ENCODE measurements at places on chromosomes 3 and 15.
A peak's percentile ranks its signal among the peaks of the same experiment; 100 is the strongest.

DNA sequence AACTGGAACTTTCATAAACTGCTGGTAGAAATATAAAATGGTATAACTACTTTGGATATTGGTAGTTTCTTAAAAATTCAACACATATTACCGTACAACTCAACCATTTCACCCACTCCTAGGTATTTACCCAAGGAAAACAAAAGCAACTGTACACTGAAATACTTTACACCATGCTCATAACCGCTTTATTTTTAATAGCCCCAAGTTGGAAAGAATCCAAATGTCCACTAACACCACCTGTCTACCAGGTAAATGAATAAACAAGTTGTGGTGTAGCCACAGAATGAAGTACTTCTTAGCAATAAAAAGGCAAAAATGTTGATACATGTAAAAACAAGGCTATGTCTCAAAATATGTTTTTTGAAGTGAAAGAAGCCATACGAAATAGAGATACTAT lies 215.9 kb upstream of the PEX5L start:
- DNase-seq = no peak

GRCh38 chr3:129606636-129607390 lies at the start of gene PLXND1:
PLXND1 (minus strand) TSS chr3:129606676; CDS start chr3:129606639, 37 bp downstream.
- DNase-seq = peak; percentile 80

DNA sequence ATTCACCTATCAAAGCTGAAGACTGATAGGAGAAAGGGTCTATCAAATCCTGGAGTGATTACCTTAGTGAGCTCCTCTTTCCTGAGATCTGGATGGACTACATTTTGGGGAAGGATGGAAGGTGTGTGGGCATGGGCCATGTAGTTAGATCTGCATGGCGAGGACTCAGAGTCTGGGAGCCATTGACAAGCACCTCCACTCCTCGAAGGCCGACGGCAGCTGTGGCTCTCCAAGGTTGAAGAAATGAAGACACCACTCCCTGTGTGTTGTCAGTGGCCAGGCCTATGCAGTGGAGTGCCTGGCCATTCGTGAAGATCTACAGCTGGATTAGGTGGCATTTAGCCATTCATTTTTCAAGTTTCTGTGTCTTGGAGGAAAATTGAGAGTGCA lies 509.2 kb downstream of the GABRG3 start:
- no peak for DNase-seq

DNA sequence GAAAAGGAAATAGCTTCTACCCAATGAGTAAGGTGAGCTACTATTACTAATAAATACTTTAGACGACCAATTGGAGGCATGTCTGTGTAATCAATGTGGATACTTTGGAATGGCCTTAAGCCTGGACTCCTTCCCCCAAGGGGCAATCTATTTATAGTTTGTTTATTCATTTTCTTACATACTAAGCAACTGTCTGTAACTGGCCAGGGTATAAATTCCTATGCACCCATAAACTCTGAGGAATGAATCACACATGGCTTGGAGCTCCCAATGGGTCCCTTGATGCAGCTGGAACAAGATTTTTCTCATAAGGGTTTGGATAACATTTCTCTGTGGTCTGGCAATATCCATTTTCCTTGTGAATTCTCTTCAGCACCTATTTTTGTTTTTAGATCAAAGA lies 506.8 kb downstream of the EDEM1 start:
- DNase-seq = no peak

- DNase-seq = no peak
These were observed 836.1 kb upstream of the CFAP20DC start for GRCh38 chr3:59885899-59886400.

DNA sequence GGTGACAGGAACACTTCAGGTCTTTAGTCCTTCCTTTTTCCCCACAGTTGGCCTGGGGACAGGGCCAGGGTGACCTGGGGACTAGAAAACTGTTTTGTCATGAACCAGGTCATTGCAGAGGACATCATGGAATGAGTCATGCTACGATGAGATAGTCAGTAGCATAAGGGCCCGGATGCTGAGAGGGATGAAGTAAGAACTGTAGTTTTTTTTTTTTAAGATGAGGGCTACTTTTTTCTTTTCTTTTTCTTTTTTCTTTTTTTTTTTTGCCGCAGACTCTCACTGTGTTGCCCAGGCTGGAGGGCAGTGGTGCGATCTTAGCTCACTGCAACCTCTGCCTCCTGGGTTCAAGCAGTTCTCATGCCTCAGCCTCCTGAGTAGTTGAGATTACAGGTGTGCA lies 8.0 kb downstream of the MAP2K5 start:
- DNase-seq = no peak

DNA sequence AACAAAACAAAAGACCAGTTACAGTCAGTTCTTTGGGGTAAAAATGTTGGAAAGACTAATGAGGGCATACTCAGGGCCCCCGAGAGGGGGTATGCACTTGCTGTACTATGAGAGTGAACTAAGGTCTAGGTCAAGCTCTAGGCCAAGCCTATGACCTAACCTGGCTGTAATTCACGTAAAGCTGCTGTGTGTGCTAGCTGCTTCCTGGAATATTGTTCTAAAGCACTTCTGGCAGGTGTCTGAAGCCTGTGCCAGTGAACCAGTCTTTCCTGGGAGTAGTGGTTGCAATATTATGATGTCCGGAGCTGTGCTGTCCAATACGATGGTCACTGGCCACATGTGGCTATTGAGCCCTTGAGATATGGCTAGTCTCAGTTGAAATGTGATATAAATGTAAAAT lies 13.1 kb upstream of the CX3CR1 start:
- no peak for DNase-seq

DNA sequence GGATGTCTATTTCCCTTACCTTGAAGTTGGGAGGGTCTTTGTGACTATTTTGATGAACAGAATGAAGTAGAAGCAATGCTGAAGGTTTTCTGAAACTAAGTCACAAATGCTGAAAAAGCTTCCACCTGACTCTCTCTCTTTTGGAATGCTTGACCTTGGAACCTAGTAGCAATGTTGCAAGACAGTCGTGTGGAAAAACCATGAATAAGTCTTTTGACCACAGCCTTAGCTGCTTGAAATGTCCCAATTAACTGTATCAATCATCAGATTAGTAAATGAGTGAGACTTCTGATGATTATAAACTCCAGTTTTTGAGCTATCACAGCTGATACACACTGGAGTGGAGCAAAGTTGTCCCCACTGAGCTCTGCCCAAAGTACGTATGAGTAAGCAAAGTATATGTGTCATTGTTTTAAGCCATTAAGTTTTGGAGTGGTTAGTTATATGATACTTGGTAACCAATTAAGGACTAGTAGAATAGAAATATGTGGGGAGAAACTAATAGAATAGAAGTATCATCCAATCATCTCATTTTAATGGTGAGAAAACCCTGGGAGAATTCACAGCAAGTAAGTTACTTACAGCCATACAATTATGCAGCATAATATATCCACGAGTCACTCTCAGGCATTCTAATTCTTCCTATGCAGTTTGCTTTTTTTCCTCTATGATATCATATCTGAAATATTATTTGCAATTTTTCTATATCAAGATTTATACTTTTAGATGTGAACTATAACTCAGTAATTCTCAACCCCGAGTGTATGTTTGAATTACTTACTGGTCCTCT lies 1010.6 kb downstream of the ROBO2 start:
- no peak for DNase-seq

DNA sequence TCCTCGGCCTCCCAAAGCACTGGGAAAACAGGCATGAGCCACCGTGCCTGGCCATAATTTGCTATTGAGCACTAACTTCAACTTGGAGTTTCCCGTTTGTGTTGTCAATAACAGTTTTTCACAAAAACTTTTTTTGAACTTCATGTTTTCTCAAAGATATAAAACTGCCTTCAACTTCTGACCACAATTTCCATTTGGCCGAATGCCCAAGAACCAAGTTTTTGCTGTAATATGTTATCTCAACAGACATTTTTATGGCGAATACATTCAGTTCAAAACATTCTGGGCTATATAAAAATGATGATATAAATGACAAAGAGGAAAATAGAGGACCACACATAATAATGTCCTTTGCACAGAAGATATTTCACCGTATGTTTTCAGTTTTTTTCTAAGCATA lies 56.4 kb downstream of the NEDD4 start:
- DNase-seq = no peak

GRCh38 chr3:140081887-140082286 lies 146.9 kb downstream of the CLSTN2 start:
- DNase-seq = no peak

GRCh38 chr15:68175526-68175925 lies 29.6 kb downstream of the CALML4 start:
- DNase-seq = no peak

DNA sequence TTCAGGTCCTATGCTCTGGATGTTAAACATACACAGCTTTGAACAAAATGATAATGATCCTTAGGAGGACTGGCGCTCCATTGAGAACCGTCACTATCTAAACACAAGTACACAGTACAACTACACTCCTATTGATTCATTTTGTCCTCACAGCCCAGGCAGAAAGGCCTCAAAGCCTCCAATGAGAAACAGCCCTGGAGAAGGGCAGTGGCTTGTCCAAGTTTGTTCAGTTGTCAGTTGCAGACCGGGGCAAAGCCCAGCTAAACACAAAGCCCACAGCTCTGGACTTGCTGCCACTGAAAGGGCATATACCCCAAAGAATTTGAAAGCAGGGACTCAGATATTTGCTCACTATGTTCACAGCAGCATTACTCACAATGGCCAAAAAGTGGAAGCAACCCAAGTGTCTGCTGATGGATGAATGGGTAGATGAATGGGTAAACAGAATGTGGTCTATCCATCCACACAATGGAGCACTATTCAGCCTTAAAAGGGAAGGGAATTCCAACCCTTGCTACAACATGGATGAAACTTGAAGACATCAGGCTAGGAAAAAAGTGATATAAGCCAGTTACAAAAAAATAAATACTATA lies 34.7 kb downstream of the NUP210 start:
- no peak for DNase-seq

DNA sequence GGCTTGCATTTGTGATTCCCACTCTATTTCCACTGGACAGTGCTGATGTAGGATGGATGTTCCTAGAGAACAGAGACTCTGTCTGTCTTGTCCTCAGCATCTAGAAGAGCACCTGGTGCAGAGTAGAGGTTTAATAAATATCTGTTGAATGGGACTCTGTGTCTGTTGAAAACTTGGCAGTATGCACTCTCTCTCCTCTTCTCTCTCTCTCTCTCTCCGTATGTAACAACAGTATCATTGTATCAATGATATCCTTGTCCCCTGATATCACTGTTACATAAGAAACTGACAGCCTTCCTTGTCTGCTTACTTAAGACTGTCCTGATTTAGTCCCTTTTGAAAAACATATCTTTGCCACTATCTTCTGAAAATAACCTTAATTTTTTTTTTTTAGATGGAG lies 24.3 kb upstream of the MGLL start:
- DNase-seq = no peak

DNA sequence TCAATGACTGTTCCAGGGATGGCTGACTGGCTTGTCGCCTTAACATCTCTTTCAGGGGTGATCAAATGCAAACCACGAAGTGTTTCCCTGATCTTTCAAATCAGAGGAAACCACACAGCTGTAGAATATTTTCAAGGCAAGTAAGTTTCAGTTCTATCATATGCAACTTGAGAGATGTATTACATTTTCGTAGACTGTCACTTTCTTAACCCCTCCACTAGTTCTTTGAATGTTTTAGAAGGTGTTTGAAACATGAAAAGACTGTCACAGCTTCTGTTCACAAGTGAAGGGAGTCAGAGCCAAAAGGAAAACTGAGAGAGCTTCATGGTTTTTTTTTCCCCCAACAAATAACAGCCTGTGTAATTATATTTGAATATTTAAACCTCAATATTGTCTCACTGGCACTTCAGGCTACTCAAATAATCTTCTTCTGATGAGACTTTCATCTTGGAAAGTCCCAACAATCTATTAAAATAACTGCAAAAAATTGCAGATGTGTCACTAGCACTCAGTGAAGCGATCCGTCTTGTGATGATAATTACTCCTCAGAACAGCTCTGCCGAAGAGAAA lies 25.9 kb upstream of the CAPN7 start:
- DNase-seq = no peak

DNA sequence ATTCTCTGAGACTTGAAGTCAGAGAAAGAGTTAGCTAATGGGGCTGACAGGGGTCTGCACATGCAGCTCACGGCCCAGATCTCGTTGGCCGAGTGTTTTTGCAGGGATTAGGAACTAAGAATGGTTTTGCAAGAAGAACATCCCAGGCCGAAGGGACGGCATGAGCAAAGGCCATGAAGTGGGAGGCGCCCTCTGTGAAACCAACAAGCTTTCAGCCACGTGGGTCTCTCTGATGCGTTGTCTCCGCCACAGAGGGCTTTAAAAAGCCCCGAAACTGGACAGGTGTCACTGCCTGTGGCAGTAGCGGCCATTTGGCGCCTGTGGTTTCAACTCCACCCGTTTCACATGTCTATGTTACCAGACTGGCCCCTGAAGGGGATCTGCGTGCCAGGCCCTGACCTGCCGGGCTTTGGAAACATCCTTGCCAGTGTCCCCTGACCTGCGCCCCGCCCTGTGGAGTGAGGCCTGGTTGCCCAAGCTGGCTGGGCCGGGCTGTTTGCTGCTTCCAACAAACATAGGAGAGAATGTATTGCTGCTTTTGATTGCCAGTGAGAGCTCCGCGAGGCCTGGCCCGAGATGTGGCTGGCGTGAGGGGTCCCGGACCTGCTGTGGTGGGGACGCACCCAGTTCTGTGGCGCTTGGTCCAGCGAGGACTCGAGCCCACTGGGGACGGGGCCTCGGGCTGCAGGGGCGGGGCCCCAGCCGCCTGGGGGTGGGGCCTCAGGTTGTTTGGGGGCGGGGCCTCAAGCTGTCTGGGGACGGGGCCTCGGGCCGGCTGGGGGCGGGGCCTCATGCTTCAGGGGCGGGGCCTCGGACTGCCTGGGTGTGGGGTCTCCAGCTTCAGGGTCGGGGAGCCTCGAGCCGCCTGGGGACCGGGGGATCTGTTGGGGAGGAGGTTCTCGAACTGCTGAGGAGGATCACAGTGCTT lies 30.4 kb downstream of the GOLGA6L2 start:
- no peak for DNase-seq

DNA sequence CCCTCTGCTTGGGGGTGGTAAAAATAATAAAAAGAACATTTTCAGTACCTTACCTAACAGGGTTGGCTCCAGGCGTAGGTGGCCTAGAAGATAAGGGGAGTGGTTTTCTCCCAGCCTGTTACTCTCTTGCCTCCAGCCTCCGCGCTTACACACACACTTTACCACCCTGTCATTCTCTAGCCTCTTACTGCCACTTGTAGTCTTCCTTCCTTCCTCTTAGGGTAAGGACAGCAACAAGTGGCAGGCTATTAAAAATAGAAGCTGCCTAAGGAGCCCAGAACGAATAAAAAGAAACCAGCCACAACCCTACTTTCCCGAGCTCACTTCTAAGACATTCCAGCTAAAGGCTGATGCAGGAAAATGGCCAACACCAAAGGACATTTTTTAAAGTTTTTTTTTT lies 9.6 kb upstream of the LIPH start:
- DNase-seq = no peak

GRCh38 chr15:80404057-80404760 lies at the start of gene ARNT2:
ARNT2 (plus strand) TSS chr15:80404382; CDS start chr15:80404516, 134 bp downstream.
- peak; percentile 63 for DNase-seq

GRCh38 chr3:188021502-188022040 lies 132.4 kb upstream of the LPP start:
- peak; percentile 87 for DNase-seq

GRCh38 chr3:132135628-132136333 lies 101.0 kb upstream of the CPNE4 start:
- DNase-seq = peak; percentile 92

- no peak for DNase-seq
These were observed 1.6 kb upstream of the PHLDB2 start for GRCh38 chr3:111857474-111857873.
